ENCODE measurements at places on chromosomes 7 and 10.

DNA sequence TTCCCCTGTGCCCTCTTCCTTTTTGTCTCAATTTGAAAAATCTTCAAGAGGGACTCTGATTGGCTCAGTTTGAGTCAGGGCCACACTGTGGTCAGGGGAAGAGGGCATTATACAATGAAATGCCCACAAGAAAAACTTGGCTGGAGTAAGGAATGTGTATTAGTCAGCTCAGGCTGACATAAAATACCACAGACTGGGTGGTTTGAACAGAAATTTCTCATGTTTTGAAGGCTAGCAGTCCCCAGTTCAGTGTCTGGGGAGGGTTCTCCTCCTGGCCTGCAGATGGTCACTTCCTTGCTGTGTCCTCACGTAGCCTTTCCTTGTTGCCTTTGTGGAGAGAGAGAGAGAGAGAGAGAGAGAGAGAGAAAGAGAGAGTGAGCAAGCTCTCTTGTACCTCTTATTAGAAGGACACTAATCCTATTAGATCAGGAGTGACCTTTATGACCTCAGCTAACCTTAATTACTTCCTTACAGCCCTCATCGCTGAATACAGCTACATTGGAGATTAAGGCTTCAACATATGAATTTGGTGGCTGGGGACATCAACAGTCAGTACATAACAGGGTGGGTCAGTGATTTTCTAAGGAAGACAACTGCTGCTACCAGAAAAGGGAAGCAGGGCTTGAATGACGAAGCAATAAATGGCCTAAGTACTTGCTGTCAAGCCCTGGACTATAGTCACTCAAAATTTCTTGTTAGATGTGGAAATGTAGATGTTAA lies 25.8 kb upstream of the FAM13C start:
- DNase-seq, result peak; percentile 90

- DNase-seq, result no peak
Observed at GRCh38 chr7:85074-85882, 107.1 kb upstream of the FAM20C start.

GRCh38 chr7:146074195-146074765 lies 42.3 kb upstream of the CNTNAP2 start:
- no peak for DNase-seq

GRCh38 chr10:12529976-12530375 lies 180.6 kb downstream of the CAMK1D start:
- DNase-seq, result no peak

GRCh38 chr7:1123715-1124114 lies 35.8 kb downstream of the GPER1 start:
- peak; percentile 66 for DNase-seq
